ENCODE measurements at places on chromosomes 7 and 10.

DNA sequence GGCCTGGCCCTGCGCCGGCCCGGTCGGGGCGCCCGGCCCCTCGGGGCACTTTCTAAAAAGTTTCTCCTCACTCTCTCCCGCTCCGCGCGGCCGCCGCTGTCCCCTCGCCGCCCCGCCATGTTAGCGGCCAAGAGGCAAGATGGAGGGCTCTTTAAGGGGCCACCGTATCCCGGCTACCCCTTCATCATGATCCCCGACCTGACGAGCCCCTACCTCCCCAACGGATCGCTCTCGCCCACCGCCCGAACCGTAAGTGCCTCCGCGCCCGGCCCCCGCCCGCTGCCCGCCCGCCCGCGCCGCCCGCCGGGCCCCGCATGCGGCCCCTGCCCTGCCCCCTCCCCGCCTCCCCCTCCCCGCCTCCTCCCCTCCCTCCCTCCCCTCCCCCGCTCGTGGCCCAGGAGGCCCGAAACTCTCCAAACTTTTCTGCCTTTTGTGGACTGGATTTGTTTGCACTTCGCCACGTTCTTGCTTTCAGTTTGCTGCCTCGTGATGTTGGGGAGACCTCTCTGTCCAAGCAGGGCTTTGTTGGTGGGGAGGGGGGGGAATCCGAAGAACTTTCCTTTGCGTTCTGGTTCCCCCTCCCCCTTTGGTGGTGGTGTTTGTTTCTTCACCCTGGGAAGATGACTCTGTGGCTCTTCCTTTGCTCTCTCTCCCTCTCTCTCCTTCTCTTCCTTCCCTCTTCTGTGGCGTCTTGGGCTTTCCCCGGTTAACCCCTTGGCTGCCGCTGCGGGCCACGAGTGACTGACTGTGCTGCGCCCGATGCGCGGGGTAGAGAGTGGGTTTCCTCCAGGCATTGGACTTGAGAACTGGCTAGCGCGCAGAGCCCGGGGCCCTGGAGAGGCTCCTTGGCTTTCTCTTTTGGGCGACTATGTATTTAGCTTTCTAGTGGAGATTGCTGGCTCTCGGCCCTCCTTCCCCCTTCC lies 1.6 kb downstream of the TCF7L2 start:
- no peak for DNase-seq

- no peak for DNase-seq
Measured at GRCh38 chr10:11020548-11020942, 2.9 kb downstream of the CELF2 start.

DNA sequence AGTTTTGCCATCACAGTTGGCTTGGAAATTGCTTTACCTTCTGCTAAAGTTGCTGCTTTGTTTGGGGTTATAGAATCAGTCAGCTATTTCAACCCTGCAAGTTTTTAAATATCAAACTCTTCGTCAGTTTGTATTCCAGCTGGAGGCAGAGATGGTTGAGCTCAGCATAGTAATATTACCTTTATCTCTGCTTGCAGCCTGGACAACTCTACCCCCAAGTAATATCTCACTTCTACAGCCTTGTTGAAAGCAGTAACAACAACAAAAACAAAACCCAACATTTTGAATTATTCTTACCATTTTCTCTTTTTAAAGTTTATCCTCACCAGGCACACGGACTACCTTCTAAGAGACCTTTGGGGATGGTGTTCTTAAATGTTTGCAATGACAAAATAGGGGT lies 239.1 kb upstream of the PHF14 start:
- DNase-seq = no peak

DNA sequence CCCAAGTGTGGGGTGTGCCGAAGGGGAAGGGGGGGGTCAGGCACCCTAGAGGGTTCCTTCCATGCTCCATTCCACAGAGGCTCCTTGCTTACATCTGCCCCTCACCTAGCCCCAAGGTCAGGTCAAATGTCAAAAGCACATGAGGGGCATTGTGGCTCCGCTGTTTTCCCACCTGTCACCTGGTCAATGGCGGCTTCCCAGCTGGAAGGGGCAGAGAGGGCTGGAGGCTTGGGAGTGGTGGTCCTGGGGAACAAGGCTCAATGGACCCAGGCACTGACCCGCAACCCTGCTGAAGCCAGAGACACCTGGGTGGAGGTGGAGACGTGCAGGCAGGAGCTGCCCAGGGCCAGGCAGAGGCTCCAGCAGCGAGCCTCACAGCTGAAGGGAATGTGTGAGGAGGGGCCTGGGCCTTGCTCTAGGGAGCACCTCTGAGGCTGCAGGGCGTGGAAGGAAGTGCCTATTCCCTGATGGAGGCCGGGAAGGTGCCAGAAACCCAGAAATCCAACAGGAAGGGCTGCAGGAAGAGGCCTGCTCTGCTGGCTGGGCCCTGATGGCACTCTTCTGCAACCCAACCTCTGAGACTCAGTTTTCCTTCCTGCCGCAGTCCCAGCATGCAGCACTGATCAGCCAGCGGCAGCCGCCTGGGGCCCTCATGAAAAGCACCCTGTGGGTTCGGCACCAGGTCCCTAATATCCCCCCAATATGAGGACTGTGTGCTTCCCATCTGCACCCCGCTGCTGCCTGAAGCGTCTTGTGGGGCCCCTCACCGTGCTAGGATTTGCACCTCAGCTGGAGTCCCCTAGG lies 16.0 kb downstream of the RASGEF1A start:
- no peak for DNase-seq

DNA sequence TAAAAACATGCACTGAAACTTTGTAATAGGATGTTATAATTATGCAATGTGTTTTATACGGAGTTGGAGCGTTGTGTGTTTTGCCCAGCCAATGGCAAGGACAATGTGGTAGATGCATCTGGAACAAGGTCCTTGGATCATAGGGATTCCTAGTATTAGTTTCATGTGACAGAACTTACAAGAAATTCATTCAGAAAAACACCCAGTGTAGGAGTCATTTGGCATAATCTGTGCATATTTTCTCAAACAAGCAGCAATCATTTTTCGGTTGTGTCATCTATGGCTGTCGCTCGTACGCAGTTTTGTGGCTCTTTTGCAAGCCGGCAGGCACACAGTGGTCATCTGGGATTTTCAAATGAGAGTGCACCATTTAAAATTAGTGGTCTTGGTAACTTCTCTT lies 19.8 kb downstream of the CREB5 start:
- no peak for DNase-seq

DNA sequence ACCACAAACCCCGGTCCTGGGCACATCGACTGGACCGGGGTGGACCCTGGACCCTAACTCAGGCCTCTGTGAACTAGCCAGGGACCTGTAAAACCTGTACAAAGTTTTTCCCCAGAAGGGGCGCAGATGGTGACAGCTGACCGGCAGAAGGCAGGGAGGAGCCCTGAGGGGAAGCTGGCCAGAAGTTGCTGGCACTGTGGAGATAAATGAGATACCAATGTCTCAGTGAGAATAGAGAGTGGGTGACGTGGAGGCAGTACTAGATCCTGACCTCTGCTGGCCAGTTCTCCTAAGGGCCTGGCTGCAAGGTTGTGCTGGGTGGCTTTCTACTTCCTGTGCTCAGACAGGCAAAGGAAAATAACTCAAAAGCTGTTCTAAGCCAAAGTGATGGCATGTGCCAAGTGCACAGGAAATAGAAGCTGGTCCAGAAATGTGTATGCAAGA lies 10.6 kb upstream of the TSPAN14 start:
- DNase-seq = no peak

All from esophagus squamous epithelium (tissue), 5 donors.